ENCODE measurements at places on chromosomes 7 and 10.

- DNase-seq, result no peak
Observed at GRCh38 chr7:139515266-139515665, 8.2 kb upstream of the CLEC2L start.

- no peak for DNase-seq
Observed at GRCh38 chr7:1713502-1714484, 43.7 kb downstream of the ELFN1 start.

DNA sequence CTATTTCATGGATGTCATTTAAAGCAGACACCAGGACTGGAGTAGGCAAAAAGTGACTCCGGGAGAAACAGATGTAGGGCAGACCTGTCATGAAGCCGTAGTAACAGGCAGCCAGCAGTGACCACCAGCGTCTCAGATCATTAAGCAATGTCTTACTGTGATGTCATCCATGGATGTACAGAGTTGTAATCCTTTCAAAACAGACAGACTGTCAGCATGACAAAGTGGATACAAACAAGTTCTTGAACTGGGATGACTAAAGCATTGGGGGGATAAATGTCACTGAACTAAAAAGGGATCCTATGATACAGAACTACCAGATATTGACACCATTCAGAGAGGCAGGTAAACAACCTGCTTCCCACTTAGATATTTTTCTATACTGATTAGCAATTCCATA lies 675.5 kb downstream of the PARD3 start:
- DNase-seq, result no peak

DNA sequence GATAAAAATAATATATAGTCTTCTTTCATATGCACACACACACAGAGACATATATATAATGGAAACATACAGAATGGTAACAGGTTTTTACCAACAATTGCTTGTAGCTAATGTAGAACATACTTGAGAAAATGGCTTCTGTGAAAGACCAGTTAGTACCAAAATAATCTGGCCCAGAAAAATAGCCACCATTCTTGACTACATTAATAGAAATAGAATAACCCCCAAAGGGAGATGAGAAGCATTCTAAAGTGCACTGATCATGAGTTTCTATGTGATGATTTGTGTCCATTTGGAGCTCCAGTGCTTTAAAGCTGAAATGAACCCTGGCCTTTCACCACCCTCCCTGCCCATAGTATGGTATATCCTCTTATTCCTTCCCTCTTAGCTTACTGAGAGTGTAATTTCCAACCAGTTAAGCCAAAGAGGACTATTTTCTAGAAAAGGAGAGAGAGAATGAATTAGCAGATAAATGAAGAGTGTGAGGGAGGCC lies 22.9 kb upstream of the IFIT2 start:
- no peak for DNase-seq

GRCh38 chr10:48667960-48668590 lies 16.6 kb upstream of the WDFY4 start:
- DNase-seq, result no peak

- no peak for DNase-seq
Observed at GRCh38 chr10:92404612-92405418, 113.8 kb downstream of the MARCHF5 start.

DNA sequence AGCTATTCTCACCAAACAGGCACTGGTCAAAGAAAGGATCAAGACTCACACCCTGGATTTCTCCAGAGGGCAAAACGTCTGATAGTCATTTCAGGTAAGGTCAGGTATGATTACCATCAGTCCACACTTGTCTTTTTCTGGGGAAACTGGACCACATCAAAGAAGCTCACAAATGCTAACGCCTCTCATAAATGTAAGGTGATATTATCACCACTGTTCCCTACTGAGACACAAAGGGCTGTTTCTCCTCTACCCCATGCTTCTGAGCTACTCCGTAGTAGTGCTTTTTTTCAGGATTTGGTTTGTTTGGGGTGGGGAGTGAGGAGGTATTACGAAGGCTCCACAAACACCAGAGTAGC lies 51.6 kb downstream of the CREB3L2 start:
- no peak for DNase-seq

- DNase-seq, result no peak
Observed at GRCh38 chr7:102258749-102259107, 27.9 kb upstream of the SH2B2 start.

- no peak for DNase-seq
Observed at GRCh38 chr7:11517853-11518252, 314.1 kb downstream of the THSD7A start.
